Esophagus muscularis mucosa (tissue), 4 donors: ENCODE measurements at places on chromosomes 3 and 15. TPM values are rescaled to one million over a fixed set of nuclear protein-coding genes. Genes with fewer than 3 reads are reported as not detected.

- no peaks in the 10 kb centered on the region for H3K27me3 ChIP-seq
- H3K36me3 ChIP-seq: no peaks in the 10 kb centered on the region
- no peaks in the 10 kb centered on the region for H3K4me1 ChIP-seq
- no peak overlapping the region for H3K4me3 ChIP-seq
- H3K27ac ChIP-seq: no peak overlapping the region
- DNase-seq: no peak
These were observed 588.0 kb downstream of the SQOR start for GRCh38 chr15:46222826-46223225.

Gene TMC3
- 0.99 TPM for total RNA-seq

GRCh38 chr3:184751204-184752040 lies 39.6 kb upstream of the MAGEF1 start:
- no peaks in the 10 kb centered on the region for H3K36me3 ChIP-seq
- H3K27me3 ChIP-seq: no peaks in the 10 kb centered on the region
- H3K4me1 ChIP-seq: peaks cover 11% of the 10 kb centered on the region
- no peak for DNase-seq

GRCh38 chr3:49177073-49177472 lies 5.7 kb downstream of the KLHDC8B start:
- H3K4me3 ChIP-seq: no peak overlapping the region
- DNase-seq: no peak
- H3K36me3 ChIP-seq: peaks cover 10% of the 10 kb centered on the region
- peaks cover 36% of the 10 kb centered on the region for H3K4me1 ChIP-seq
- H3K27ac ChIP-seq: peak overlapping the region; percentile 18

GRCh38 chr15:25830844-25831451 lies 32.2 kb downstream of the ATP10A start:
- no peak for DNase-seq
- peaks cover 55% of the 10 kb centered on the region for H3K4me1 ChIP-seq
- peak overlapping the region; percentile 92 for H3K27ac ChIP-seq

Gene STT3B
- total RNA-seq: 74.3 TPM

GRCh38 chr3:159945930-159946329 lies 42.7 kb upstream of the IL12A start:
- no peaks in the 10 kb centered on the region for H3K36me3 ChIP-seq
- H3K27me3 ChIP-seq: no peaks in the 10 kb centered on the region
- no peak overlapping the region for H3K4me3 ChIP-seq
- peak; percentile 29 for DNase-seq
- H3K27ac ChIP-seq: no peak overlapping the region
- H3K4me1 ChIP-seq: no peaks in the 10 kb centered on the region

Gene USF3
- total RNA-seq: 26.6 TPM

DNA sequence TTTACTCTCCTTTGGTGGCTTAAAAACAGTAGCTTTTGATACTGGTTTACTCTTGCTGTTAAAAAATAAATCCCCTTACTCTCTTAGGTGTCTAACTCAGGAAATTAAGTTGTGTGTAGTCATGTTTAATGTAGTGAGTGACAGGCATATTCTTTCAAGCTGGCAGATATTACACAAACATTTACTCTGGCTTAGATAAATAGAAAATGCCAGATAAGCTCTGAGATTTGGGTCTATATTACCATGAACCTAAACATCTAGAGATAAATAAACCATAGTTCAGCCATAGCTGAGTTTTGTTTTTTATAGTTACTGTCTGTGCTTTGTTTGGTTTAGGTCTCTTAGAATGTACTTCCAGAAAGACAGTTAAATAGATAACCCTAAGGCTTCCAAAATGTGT lies 2.4 kb downstream of the SEMA6D start:
- no peaks in the 10 kb centered on the region for H3K27me3 ChIP-seq
- H3K4me3 ChIP-seq: peak overlapping the region; percentile 81
- H3K36me3 ChIP-seq: no peaks in the 10 kb centered on the region
- peaks cover 22% of the 10 kb centered on the region for H3K4me1 ChIP-seq

DNA sequence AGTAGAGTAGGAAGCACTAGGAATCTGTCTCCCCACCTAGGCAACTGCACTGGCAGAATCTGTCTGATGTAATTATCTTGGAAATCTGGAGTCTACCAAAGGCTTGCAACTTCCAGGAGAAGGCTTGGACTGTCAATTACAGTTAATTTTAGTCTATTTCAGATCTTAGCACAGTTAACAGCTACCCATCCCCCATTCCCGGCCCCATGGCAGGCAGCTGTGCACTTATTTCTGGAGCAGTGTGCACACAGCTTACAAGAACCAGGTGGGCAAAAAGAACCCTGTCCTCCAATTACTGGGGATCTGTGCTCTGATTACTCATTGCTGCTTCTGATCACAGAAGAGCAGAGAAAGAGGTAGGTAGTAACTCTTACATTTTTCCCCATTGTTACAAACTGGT lies 12.3 kb upstream of the CDAN1 start:
- H3K27ac ChIP-seq: no peak overlapping the region
- DNase-seq: no peak
- no peaks in the 10 kb centered on the region for H3K4me1 ChIP-seq
- peaks cover 53% of the 10 kb centered on the region for H3K36me3 ChIP-seq

Gene ERICH6
- total RNA-seq: not detected

Gene SH2D7
- not detected for total RNA-seq

DNA sequence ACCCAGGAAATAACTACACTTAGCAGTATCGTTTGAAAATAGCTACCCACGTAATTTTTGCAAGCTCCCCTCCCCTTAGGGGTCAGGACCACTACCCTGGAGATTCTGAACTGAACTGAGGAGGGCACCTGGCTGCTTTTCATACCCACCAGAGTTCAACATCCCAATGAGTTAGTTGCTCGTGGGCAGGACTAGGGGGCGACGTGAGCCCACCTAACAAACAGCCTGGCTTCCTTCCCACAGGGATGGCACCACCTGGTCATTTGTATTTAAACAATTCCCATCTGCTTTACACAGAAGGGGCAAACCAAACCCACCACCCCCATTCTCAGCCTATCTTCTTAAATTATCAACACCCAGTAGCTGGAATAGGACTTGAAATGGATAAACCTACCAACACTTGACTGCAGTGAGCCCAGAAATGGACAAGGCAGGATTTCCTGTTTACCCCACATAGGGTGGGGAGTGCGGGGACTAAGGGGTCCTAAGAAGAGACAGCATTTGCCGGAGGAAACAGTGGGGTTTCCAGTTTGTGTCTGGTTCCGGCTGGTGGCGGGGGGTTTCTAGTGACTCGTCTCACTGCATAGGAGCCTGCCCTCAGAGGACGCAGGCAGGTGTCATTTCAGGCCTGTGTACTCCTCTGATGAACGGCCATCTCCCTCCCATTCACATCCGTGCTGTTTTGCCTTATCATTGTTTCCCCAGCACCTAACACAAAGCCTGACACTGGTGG lies 11.6 kb upstream of the VGLL4 start:
- no peak overlapping the region for H3K27ac ChIP-seq
- no peak overlapping the region for H3K4me3 ChIP-seq
- peaks cover 33% of the 10 kb centered on the region for H3K4me1 ChIP-seq
- DNase-seq: no peak
- H3K27me3 ChIP-seq: no peaks in the 10 kb centered on the region

DNA sequence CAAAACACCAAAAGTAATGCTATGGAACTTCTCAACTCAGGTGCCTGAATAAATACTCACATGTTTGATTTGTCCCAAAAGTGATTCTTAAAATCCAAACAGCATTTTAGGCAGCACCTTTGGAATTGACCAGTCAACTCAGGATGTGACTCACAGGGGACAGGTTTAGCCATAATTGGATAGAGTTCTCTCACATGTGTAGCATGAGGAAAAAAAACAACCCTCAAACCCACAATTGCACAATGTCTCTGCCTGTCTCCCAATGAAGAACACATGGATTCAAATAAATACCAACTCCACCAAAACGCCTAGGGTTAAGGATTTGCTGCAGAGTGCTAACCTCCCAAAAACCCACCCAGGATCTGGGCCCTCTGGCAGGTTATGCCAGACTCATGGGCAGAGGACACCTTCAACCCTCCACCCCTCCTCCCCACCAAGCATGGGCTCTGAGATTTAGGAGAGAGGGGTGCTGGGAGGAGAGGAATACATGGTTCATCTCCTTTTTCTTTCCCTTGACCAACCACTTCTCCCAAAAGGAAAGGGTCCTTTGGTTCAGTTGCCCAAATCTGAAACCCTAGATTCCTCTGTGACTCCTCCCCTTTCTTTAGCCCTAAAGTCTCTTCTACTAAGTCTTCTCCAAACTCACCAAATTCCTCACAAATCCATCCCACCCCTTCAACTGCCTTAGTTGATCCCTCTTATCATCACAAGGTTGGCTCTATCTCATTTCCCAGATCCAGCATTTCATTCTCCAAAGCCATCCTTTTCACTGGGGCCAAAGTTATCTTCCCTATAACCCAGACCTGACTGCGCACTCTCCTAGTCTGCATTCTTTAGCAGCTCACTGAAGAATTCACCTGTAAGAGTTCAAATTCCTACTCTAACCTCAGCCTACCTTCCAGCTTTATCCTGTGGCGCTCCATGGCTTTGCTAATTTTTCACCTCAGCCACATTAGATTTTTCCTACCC lies 7.7 kb downstream of the RYK start:
- no peaks in the 10 kb centered on the region for H3K36me3 ChIP-seq
- no peak for DNase-seq
- peaks cover 73% of the 10 kb centered on the region for H3K4me1 ChIP-seq
- no peak overlapping the region for H3K4me3 ChIP-seq
- no peak overlapping the region for H3K27ac ChIP-seq

GRCh38 chr3:9976721-9977709 lies 9.6 kb downstream of the EMC3 start:
- H3K27me3 ChIP-seq: no peaks in the 10 kb centered on the region
- peaks cover 43% of the 10 kb centered on the region for H3K4me1 ChIP-seq
- peaks cover 31% of the 10 kb centered on the region for H3K36me3 ChIP-seq

GRCh38 chr3:66404197-66404596 lies 96.6 kb downstream of the LRIG1 start:
- H3K4me1 ChIP-seq: peaks cover 98% of the 10 kb centered on the region
- H3K4me3 ChIP-seq: no peak overlapping the region
- H3K27me3 ChIP-seq: no peaks in the 10 kb centered on the region
- peaks cover 17% of the 10 kb centered on the region for H3K36me3 ChIP-seq
- H3K27ac ChIP-seq: peak overlapping the region; percentile 82
- DNase-seq: no peak

- H3K27ac ChIP-seq: no peak overlapping the region
These were observed 2.4 kb downstream of the GNL3 start for GRCh38 chr3:52688266-52688665.

Gene CLDN11
- total RNA-seq: 5.2 TPM

Gene SOX2
- 3.1 TPM for total RNA-seq

Gene INSYN1
- total RNA-seq: 12.5 TPM

DNA sequence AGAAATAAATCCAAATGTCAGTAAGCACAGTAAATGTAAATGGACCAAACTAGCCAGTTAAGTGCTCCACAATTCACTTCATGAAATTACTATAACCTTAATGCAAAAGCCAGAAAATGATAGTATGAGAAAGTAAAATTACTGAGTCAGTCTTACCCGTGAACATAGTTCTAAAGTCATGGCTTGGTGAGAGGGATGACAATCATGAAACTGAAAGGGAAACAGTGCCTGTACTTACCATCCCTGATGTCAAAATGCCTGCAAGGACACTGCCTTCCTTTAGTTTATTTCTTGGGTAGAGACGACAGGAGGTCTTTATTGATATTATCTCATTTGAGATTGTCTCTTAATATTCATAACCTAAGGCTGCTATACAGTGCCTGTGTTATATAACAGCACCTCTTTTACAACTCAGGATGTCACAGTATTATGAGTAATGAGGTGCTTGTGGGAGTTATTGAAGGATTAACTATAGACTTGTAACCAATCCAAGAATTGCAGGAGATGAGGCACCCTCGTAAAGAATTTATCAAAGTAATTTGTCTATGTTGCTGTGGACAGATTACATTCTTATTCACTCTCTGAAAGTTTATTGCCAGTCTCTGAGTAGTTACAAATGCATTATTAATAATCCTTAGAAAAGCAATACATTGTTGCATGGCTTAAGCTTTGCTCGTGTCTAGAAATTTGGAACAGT lies 142.9 kb upstream of the BFSP2 start:
- no peaks in the 10 kb centered on the region for H3K36me3 ChIP-seq
- no peak overlapping the region for H3K27ac ChIP-seq
- no peak for DNase-seq
- no peaks in the 10 kb centered on the region for H3K27me3 ChIP-seq

Gene ADCY5
- total RNA-seq: 133 TPM

Gene EPHB1
- total RNA-seq: 6.1 TPM

GRCh38 chr3:119497820-119498185 lies 544 bp upstream of the TIMMDC1 start:
- DNase-seq: no peak
- no peaks in the 10 kb centered on the region for H3K27me3 ChIP-seq
- peaks cover 27% of the 10 kb centered on the region for H3K4me1 ChIP-seq
- peak overlapping the region; percentile 68 for H3K4me3 ChIP-seq
- H3K27ac ChIP-seq: peak overlapping the region; percentile 93

Gene EBLN2
- 2.8 TPM for total RNA-seq

Gene CD200R1
- total RNA-seq: 1.6 TPM
